ENCODE measurements at places on chromosomes 1 and 21.

DNA sequence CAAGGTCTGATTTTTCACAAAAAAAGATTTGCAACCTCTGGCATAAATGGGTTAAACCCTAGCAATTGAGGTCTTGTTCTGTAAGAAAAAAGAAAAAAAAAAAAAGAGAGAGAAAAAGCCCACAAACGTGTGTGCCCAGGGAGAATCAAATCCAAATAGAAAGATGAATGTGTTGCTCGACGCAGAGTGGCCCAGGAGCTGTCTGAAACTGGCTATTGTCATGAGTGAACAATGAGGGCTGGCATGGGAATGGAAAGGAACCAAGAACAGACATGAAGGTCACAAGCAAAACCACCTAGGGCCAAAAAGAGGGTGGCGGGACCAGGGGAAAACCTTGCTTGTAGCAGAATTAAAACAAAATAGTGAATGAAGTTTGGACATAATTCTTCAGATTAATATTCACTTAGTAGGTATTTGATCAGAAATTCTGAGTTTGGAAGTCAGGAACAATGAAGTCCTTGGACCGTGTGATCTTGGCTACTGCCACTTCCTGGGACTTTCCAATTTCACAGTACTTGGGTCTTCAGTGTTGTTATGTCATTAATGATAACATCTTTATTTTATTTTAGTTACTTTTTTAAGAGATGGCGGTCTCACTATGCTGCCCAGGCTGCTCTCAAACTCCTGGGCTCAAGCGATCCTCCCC, 3.1 kb downstream of the ENO1 start:
- no peak for DNase-seq

DNA sequence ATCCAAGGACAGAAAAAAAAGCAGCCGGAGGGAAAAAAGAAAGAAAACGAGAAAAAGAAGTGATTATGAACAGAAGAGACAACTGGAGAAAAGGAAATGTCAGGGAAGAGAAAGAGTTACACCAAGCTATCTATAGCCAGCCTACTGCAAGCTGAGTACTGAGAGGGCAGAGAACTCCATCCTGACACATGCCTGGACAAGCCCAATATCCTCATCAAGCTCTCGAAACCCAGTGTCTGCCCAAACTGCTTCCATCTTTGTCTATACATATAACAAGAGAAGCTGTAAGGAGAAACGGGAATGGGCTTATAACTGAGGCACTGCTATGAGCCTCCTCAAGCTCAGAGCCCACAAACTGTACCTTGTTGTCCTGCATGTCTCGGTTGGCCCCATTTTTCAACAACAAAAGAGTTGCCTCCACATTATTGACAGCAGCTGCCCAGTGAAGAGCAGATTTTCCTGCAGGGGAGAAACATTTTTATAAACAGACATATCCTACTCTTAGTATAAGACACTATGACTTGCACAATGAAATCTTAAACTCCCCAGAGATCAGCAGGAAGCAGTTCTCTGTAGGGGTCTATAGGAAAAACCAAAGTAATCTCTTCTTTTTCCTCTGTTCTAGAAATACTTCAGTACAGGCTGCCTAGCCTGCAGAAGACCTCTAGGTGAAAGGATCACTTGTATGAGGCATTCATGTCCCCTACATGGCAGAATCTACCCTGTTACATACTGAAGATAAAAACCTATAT, 21.2 kb upstream of the ADAM30 start:
- DNase-seq = no peak

GRCh38 chr1:23394181-23394580, 24.5 kb upstream of the ZNF436 start:
- no peak for DNase-seq

- DNase-seq = no peak
Observed at GRCh38 chr1:178412400-178412770, 84.4 kb downstream of the CLEC20A start.

- DNase-seq = no peak
Observed at GRCh38 chr1:171160211-171160610, 24.9 kb upstream of the FMO2 start.

DNA sequence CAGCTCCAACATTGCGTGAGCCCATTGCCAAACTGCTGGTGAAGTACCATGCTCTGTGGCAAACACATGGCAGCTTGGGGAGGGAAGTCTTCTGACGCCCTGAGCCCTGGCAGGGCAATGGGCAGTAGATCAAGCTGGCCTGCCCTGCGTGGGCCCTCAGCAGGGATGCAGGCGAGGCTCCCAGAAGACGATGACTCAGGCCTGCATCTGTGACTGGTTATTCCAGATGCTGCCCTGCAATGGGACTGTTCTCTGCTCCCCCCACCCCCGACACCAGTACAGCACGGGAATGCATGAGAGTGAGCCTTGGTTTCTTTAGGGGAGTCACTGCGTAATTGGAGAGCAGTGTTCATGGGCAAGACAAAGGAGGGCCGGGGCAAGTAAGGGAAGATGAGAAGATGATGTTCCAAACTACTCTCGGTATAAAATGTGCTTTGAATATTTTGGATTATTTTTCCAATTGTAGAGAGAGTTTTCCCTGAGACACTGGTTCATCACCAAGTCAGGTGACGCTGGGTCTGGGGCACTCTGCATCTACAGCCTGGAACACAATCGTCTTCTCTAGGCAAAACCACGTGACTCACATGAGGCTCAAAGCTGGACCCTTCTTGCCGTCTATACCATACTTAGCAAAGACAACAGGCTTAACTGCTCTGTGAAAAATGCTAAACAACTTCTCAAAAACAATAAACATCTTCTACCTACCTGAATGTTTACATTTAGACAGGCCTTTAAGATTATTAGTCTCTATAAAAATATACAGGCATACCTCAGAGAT, 9.0 kb upstream of the C1orf198 start:
- DNase-seq = no peak

GRCh38 chr1:31585736-31586365, 9.5 kb downstream of the TINAGL1 start:
- no peak for DNase-seq

DNA sequence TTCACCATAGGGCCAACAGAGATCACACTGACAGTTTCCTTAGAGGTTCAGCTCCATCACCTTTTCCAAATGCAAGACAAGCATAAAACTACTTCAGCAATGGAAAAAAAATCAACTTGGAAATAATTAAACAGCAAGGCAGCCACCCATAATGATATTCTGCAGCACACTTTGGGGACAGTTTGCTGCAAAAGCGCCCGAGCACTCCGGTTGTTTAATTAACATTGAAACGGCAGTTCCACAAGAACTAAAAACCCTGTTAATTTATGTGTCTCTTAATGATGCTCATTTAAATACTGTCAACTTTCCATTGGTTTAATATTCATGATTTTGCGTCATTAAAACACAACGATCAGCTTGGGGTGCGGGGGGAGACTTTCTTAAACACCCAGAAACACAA, 153.2 kb downstream of the ELAVL4 start:
- no peak for DNase-seq
